A549 treated with Mapracorat at 1 μM for 4 hours (cell line): ENCODE measurements at places on chromosomes 12 and 14. TPM values are rescaled to one million over a fixed set of nuclear protein-coding genes. Genes with fewer than 3 reads are reported as not detected.

The RAB21 gene
- 33.9 to 50.5 TPM (median 40.9 TPM) in 5 replicates for total RNA-seq

The ACAD10 gene
- 9.0 to 12.6 TPM (median 9.5 TPM) in 5 replicates for total RNA-seq

The C12orf54 gene
- not detected in 5 replicates for total RNA-seq

The PTPRQ gene
- 0.01 to 0.02 TPM (median 0.01 TPM) in 3 of 5 replicates, not detected in the others for total RNA-seq

The USP44 gene
- 0.06 to 0.20 TPM (median 0.13 TPM) in 3 of 5 replicates, not detected in the others for total RNA-seq

The ACSM4 gene
- total RNA-seq, result not detected in 5 replicates

The TAS2R42 gene
- not detected in 5 replicates for total RNA-seq

The DCAF5 gene
- 15.0 to 22.3 TPM (median 18.4 TPM) in 5 replicates for total RNA-seq

The SLC25A47 gene
- total RNA-seq, result not detected in 5 replicates

The C14orf39 gene
- total RNA-seq, result not detected in 5 replicates

The SBNO1 gene
- 17.6 to 28.0 TPM (median 22.2 TPM) in 5 replicates for total RNA-seq

The MYRFL gene
- not detected in 5 replicates for total RNA-seq

The MGP gene
- total RNA-seq, result not detected in 5 replicates

The DPF3 gene
- 0.10 to 0.72 TPM (median 0.24 TPM) in 5 replicates for total RNA-seq

The FAM186B gene
- 0.07 to 0.23 TPM (median 0.15 TPM) in 5 replicates for total RNA-seq

The ANKRD33 gene
- total RNA-seq, result not detected in 5 replicates

The KRT73 gene
- 0.06 TPM in 1 of 5 replicates, not detected in the others for total RNA-seq

The MANSC4 gene
- total RNA-seq, result not detected in 5 replicates

The GAS2L3 gene
- 6.2 to 9.2 TPM (median 9.0 TPM) in 5 replicates for total RNA-seq

The KLRC1 gene
- total RNA-seq, result not detected in 5 replicates

The SLC6A15 gene
- total RNA-seq, result 3.6 to 5.4 TPM (median 3.8 TPM) in 5 replicates

The CELA1 gene
- total RNA-seq, result not detected in 5 replicates

The RIPK3 gene
- not detected in 5 replicates for total RNA-seq

The TESPA1 gene
- total RNA-seq, result not detected in 5 replicates

The ADAM21 gene
- total RNA-seq, result 0.06 TPM in 2 of 5 replicates, not detected in the others

The KLRK1 gene
- 0.07 TPM in 1 of 5 replicates, not detected in the others for total RNA-seq

The SERPINA12 gene
- total RNA-seq, result not detected in 5 replicates

The GOLGA5 gene
- 20.8 to 29.8 TPM (median 26.7 TPM) in 5 replicates for total RNA-seq

The SLC5A8 gene
- total RNA-seq, result not detected in 5 replicates

The A2ML1 gene
- total RNA-seq, result not detected in 5 replicates

The RTL1 gene
- total RNA-seq, result 0.15 to 0.33 TPM (median 0.24 TPM) in 5 replicates

The DENND5B gene
- 10.5 to 15.4 TPM (median 14.2 TPM) in 5 replicates for total RNA-seq

The GARIN6 gene
- total RNA-seq, result not detected in 5 replicates

The TMPRSS12 gene
- total RNA-seq, result not detected in 5 replicates

The GALC gene
- total RNA-seq, result 10.2 to 13.8 TPM (median 12.8 TPM) in 5 replicates

The OR10A7 gene
- total RNA-seq, result not detected in 5 replicates

The SMOC1 gene
- total RNA-seq, result 14.9 to 22.8 TPM (median 17.4 TPM) in 5 replicates

The JPH4 gene
- 0.05 to 0.06 TPM (median 0.06 TPM) in 3 of 5 replicates, not detected in the others for total RNA-seq

The PIWIL1 gene
- not detected in 5 replicates for total RNA-seq

The DDN gene
- 0.57 to 1.1 TPM (median 0.81 TPM) in 5 replicates for total RNA-seq
